Breast epithelium (tissue), 4 donors: ENCODE measurements at places on chromosomes 7 and 10. TPM values are rescaled to one million over a fixed set of nuclear protein-coding genes. Genes with fewer than 3 reads are reported as not detected.

GRCh38 chr10:109939315-109939961 lies 16.1 kb upstream of the XPNPEP1 start:
- no peak overlapping the region for H3K27ac ChIP-seq
- H3K4me3 ChIP-seq = no peak overlapping the region
- DNase-seq = no peak
- H3K36me3 ChIP-seq = no peaks in the 10 kb centered on the region

DNA sequence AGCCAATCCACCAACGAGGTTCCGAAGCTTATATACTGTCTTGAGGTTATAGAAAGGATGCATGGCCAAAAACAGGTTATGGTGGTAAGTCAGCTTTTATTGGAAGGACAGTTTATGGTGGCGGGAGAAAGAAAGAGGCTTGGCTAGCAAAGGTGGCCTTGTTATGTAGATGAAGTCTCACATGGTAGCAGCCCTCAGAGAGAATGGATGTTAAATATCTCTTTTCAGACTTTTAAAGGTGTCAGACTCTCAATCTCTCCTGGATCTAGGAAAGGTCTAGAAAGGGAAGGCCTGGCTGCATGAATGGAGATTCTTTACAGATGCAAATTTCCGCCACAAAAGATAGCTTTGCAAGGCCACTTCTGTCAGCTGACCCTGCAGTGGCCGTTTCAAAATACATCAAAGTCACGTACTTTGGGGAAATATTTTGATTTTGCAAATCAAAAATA lies 333.8 kb downstream of the GALNT17 start:
- H3K27me3 ChIP-seq = no peaks in the 10 kb centered on the region
- no peaks in the 10 kb centered on the region for H3K36me3 ChIP-seq
- no peak overlapping the region for H3K4me3 ChIP-seq
- DNase-seq = no peak

DNA sequence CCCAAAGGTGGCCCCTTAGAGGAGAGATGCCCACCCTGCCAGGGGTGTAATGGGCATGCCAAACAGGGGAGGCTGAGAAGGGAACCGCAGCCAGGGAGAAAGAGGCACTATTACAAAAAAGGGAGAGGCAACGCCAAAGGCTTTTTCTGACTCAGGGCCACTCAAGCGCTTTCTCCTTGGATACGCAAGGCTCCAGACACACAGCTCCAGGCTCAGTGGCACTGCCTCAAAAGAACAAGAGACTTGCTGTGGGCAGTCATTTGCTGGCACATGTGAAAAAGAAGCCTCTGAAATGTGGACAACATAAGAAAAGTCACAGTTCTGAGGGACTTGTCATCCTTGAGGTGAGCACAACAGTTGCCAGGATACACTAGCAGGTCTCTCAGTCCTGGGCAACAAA lies 128.4 kb downstream of the DGKI start:
- no peak for DNase-seq
- H3K36me3 ChIP-seq = no peaks in the 10 kb centered on the region
- no peaks in the 10 kb centered on the region for H3K4me1 ChIP-seq
- H3K27ac ChIP-seq = no peak overlapping the region
- no peak overlapping the region for H3K4me3 ChIP-seq

Gene SLC13A1
- not detected for total RNA-seq

- no peak overlapping the region for H3K4me3 ChIP-seq
- peak overlapping the region; percentile 54 for H3K27ac ChIP-seq
- H3K36me3 ChIP-seq = no peaks in the 10 kb centered on the region
- DNase-seq = no peak
- no peaks in the 10 kb centered on the region for H3K27me3 ChIP-seq
- no peaks in the 10 kb centered on the region for H3K4me1 ChIP-seq
Measured at GRCh38 chr7:137954614-137955013, 47.3 kb downstream of the CREB3L2 start.

Gene SLC37A3
- 89.8 TPM for total RNA-seq

Gene EVX1
- total RNA-seq = not detected

Gene SEMA4G
- 2.2 TPM for total RNA-seq
